ENCODE measurements at places on chromosomes 12 and 14.

DNA sequence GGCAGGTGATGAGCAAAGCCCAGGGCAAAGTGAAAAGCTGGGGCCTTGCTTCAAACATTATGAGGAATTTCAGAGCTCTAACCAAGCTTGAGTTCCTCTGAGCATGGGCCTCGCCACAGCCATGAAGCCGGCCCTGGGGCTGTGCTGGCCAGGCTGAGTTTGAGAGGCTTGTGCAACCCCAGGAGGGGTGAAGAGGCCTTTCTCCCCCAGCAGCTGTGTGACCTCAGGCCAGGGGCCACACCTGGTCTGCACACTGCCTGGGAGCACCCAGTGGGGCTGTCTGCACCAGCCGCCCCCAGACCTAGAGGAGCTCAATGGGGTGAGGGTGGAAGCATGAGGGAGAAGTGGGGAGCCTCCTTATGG is 204.9 kb upstream of the C14orf180 start:
- DNase-seq = no peak

- DNase-seq = no peak
These were observed 17.2 kb upstream of the SLC35F4 start for GRCh38 chr14:57883061-57883460.

DNA sequence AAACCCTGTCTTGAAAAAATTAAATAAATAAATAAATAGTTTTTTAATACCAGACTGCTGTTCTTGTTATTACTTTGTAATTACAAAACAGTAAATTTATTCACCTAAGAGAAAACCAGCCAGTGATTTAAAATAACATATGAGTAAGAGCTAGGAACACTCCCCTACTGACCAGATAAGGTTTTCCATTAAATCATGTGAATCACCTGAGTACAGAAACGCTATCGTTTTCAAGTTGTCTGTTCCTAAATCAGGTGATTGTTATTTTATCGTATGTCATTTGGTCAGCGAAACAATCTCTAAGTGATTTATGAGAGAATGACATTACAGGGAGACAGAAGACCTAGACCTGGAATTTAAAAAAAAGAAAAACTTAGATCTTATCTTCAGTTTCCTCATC is 47.3 kb downstream of the RPS29 start:
- no peak for DNase-seq

DNA sequence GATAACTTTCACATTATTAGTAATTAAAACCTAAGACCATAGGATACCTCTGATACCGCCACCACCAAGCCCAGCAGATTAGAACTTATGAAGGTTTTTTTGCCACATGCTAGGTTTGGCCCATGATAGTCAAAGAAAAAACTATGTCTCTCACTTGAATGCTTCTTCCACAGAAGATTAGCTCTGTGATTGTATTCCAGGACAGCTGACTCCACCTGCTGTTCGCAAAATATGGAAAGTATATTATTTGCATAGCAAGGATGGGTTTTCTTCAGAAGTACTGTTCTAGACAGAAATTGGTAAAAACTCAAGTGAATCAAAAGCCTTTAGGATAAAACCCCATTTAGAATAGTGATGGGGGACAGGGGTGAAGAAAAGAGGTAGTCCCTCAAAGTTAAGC is 42.2 kb downstream of the PPFIBP1 start:
- DNase-seq = no peak

- no peak for DNase-seq
These were observed 98.9 kb downstream of the GPHN start for GRCh38 chr14:66606826-66607225.

DNA sequence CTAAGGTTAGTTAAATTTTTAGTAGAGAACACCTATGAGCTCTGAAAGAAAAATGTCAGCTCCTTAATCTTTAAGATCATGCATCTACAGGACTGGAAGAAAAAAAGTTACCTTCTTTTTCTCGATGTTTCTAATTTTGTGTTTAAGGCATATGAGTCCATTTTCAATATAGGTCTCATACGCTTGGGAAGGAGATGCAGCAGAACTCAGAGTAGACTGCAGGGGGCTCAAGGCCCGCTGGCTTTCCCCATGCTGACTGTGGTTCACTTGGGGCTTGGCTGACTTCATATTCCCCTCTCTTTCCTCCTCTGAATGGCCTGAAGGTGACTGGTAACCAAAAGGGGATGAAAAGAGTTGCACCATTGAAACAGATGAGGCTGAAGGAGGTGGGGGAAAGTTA is 1.5 kb downstream of the CAPRIN2 start:
- DNase-seq = no peak

- no peak for DNase-seq
These were observed 362.9 kb downstream of the RAD51B start for GRCh38 chr14:68182492-68182891.
